Bone marrow (tissue), 2 donors: ENCODE measurements at places on chromosomes 1 and 21.

DNA sequence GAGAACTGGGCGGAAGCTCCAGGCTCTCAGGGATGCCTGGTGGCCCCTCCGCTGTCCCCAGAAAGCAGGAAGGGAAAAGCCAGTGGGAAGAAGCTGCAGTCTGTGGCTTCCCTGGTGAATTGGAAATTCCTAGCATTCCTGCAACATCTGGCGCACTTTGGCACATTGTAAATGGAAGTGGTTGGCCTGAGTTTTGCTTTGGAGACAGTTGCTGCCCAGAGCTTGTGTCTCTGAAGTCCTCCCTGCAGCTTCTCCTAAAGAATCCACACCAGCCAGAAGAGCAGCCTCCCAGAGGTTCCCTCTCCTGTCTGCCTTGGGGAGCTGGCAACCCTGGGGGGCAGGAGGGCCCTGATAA, 48.2 kb downstream of the ARHGEF10L start:
- no peak for DNase-seq

GRCh38 chr1:119537966-119538365, 31.0 kb downstream of the HSD3B1 start:
- DNase-seq: no peak

DNA sequence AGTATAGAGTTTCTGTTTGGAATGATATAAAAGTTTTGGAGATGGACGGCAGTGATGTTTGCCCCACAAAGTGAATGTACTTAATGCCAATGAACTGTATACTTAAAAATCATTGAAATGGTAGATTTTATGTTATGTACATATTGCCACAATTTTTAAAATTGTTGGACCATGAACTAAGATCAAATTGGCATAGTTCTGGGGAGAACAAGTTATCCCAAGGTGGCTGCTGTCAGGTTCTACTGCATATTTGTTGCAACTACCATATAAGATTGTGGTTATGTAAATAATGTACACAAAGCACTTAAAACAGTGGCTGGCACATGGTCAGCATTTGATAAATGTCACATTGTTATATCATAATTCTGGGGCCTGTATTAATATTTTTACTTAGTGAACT, 466.4 kb downstream of the SIPA1L2 start:
- no peak for DNase-seq

- DNase-seq: no peak
Observed at GRCh38 chr21:41571938-41572510, 64.1 kb upstream of the TMPRSS2 start.

- no peak for DNase-seq
Observed at GRCh38 chr1:18734001-18734400, 103.4 kb downstream of the PAX7 start.

DNA sequence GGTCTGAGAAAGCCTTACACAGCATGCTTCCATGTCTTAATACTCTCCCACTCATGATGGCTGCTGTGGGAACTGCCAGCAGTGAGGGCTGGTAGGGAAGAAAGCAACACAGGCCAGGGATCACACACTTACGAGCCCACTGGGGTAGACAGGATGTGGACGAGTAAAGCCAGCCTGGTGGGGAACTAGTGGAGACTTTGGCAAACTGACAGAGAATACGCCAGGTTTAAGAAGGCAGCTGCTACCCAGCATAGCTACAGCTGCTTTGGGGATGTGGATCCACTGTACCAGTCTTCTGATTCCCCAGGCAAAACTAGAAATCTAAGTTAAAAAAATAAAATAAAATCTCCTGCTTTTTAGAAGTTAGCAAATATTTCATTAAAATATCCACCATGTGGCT, 664.0 kb downstream of the SMYD3 start:
- no peak for DNase-seq

DNA sequence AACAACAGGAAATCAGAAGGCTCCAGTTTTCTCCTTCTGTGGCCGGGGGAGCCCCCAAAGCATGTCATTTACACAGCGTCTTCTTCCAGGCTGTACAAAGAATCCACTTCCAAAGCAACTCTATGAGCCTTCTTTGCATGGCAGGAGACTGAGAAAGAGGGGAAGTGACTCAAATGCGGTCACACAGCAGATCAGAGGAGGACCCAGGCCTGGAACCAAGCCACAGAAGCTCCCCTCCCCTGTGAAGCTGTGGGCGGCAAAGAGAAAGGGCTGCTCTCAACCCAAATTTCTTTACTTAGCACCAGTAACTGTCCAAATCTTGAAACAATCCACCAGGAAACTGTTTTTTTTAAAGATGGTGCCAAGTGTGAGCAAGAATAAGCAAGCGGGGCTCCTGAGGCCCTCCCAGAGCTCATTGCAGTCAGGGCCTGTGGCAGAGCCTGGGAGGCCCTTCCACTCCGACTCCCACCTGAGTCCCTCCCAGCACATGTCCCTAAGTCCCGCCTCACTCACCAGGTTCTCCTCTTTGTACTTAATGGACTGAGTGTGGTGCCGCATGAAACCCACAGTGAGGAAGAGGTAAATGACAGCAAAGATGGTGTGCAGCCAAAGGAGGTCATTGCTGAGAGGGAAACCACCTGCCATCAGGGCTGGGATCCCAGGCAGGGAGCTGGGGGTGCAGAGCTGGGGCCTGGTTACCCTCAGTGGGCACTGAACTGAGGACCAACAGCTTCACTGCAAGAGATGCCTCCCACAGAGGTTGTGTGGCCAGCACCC, 15.9 kb downstream of the TMEM63A start:
- peak; percentile 23 for DNase-seq

DNA sequence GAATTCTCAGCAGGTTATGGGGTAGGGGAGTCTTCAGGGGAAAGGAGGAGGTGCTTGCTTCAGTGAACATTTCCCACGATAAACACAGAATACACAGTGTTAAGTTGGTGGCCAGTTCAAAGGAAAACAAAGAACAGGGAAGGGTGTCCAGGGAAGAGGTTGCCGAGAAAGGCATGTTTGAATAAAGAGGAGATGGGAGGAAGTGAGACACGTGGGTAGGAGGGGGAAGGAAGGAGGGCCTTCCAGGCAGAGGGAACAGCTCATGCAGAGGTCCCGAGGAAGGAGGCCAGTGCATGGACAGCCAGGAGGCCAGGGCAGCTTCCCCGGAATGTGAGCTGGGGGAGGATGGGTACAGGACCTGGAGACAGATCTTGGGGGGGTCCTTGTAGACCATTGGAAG, 130.3 kb upstream of the TMEM51 start:
- no peak for DNase-seq

GRCh38 chr1:207009182-207009850, 23.2 kb downstream of the C1orf116 start:
- DNase-seq: no peak

DNA sequence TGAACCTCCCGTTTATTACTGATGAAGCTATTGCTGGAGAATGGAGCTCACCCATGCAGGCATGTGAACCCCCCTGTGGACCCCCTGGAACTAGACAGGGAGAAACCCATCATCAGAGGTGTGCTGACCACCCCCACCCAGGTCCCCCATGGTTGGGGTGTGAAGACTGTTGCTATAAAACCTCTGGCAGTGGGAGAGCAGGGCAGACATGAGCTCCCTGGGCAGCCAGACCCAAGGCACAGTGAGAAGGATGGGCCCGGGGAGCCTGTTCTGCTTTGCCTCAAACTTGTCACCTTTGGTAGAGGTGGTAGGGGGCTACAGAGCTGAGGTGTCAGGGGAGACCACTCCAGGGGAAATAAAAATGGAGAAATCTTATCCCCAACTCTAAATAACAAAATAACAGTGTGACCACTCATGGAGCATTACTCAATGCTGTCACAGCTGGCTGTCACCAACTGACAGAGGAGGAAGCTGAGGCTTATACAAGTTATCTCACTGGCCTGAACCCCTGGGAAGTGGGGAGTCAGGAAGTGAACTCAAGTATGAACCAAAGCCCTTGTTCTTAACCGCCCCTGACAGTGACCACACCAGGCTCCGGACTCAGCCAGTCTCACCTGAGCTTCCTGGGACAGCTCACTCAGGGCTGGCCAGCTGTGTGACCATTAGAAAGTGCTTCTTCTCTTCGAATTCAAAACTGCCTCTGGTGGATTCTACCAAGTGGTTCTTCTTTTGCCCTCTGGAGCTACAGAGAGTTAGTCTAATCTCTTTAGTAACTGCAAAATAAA, 698.8 kb downstream of the MATN1 start:
- DNase-seq: no peak

GRCh38 chr1:9291914-9292360, 757 bp upstream of the SPSB1 start:
- DNase-seq: no peak

GRCh38 chr1:153610334-153610733, 2.6 kb downstream of the S100A16 start:
- no peak for DNase-seq

GRCh38 chr1:221078260-221078965, 199.2 kb downstream of the HLX start:
- DNase-seq: no peak

GRCh38 chr1:195637539-195637938, 970.7 kb downstream of the KCNT2 start:
- DNase-seq: no peak

DNA sequence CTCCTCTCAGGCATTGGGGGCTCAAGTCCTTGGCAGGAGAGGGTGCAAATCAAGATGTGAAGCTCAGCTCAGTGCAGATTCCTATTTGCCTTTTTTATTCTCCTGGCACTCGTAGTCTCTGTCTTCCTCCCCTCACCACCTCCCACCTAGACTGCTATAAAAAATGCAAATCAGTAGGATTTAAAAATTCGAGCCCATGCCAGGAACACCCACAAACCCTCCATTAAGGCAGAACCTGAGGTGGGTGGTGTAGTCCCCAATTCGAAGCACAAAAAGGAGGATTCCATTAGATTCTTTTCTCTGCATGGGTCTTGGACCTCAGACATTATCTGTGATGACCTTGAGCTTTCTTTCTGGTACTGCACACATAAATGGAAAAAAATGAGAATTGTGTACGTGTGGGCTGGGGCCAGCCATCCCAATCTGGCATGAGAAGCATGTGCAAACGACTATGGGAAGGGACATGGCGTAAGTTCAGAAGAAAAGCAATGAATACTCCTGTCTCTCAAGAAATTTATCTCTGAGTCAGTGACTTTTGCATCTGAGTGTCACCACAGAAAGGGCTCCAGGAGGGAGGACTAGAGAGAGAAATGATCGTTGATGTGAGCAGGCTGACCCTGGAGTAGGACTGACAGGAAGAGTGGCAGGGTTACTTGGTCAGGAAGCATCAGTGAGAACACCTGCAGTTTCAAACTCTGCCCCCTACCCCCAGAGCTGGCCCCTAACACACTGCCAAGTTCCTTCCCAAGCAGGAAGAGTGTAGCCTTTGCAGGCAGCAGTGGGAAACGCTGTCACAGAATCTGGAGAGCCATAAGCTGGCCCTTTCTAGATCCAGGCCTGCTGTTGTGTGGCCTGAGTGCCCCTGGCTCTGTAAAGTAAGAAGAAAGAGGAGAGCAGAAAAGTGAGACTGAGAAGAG, 1.7 kb downstream of the INKA2 start:
- DNase-seq: no peak

GRCh38 chr1:36913484-36914060, 120.7 kb downstream of the GRIK3 start:
- no peak for DNase-seq

DNA sequence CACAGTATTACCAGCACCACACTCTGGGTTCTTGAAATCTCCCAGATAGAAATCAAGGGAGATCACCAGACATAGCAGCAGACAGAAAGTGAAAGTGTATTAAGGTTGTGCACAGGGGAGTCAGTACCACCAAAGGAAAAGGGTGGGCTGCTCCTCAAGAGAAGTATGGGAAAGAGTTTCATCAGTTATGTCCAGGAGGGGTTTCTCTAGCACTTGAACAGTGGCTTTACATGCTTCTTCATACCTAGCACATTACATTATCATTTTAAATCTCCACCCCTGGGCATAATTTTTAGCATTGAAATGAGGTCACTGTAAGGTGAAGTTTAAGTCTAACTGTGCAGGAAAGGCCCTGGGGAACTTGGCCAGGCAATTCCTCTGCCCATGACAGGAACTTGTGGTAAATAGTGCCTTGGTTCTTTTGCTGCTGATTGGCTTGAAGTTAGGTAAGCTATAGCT, 601.0 kb downstream of the NUF2 start:
- DNase-seq: no peak

GRCh38 chr1:3226701-3227350, 157.8 kb downstream of the PRDM16 start:
- DNase-seq: no peak

DNA sequence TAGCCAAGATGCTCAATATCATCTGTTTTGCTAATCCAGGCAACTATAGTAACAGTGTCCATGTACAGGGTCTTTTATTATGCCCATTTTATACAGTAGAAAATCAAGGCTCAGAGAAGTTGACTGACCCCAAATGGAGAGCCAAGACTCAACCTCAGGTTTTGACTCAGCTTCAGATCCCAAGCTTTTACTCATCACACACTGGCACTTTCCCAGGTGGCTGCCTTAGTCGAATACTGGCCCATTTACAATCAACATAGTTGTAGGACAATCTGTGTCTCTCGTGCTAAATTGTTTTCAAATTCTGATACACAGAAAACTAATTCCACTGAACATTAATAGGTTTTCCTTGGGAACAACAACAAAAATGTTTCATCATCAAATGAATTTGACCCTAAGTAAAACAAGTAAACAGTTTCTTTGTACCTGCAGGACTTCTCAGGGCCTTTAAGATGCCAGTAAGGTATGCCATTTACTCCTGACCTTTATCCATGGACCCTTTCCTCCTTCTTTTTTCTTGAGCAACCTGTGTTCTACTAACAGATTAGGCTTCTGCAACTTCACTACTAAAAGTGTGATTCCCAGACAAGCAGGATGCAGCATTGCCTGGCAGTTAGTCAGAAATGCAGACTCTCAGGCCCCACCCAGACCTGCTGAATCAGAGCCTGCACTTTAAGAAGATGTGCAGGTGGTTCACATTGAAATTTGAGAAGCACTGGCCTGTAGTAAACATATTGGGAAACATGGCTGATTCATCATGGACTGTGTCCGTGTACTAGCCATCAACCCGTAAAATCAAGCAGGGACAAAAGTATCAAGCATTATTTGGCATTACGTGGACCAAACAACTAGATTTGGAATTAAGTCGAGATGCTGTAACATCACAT, 128.8 kb downstream of the RRAGC start:
- no peak for DNase-seq

- DNase-seq: no peak
Observed at GRCh38 chr1:223248001-223248769, 105.1 kb upstream of the TLR5 start.

- no peak for DNase-seq
Observed at GRCh38 chr1:90837420-90837819, 120.3 kb upstream of the BARHL2 start.

GRCh38 chr21:34567604-34568155, 47.2 kb downstream of the RCAN1 start:
- DNase-seq: no peak

GRCh38 chr1:153697191-153698019, 18.9 kb downstream of the NPR1 start:
- DNase-seq: no peak

DNA sequence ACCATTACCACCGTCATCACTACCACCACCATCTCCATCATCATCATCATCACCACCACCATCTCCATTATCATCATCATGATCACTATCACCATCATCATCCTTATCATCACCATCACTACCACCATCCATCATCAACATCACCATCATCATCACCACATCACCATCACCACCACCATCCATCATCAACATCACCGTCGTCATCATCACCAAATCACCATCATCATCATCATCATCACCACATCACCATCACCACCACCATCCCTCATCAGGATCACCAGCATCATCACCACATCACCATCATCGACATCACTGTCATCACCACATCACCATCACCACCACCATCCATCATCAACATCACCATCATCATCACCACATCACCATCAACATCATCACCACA, 203.0 kb upstream of the VAMP3 start:
- DNase-seq: no peak

- no peak for DNase-seq
Observed at GRCh38 chr1:22983944-22984343, 11.3 kb upstream of the LACTBL1 start.
